SW480 (cell line): ENCODE measurements at places on chromosomes 13 and 19.

GRCh38 chr13:94950303-94950702 is 238.0 kb upstream of the SOX21 start:
- no peak for DNase-seq

DNA sequence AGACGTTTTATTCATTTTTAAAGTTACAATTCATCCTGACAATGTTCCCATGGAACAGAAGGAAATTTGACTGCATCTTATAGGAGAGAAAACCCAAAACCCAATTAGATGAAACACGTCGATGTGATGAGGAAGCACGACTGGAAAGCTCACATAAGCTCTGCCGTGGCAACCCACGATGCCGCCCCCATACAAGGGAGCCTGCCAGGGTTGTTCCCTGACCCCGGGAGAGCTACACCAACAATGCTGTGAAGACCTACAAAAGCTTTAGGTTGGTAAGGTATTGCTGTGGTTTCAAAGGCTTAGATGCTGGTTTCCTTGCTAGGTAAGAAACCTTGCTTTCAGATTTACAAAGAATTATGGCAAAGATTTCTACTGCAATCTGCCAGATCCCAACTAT is 393.1 kb downstream of the KLF12 start:
- DNase-seq = no peak

DNA sequence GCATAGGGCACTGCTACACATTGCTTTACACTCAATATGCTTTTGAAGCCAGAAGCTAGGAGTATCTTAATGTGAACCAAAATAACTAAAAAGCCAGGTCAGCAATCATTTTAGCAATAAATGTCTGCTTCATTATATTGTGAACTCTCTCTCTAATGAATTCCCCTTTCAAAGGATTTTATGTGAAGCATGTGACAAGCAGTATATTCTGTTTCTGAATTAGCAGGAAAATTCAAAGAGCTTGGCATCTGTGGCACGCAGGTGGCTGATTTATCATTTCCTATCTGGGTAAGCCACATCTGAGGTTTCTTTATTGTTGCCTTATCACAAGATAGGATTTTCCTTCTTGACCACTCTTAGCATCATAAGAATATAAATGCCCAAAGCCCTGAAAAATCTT is 56.8 kb upstream of the KLF12 start:
- DNase-seq = peak; percentile 69

DNA sequence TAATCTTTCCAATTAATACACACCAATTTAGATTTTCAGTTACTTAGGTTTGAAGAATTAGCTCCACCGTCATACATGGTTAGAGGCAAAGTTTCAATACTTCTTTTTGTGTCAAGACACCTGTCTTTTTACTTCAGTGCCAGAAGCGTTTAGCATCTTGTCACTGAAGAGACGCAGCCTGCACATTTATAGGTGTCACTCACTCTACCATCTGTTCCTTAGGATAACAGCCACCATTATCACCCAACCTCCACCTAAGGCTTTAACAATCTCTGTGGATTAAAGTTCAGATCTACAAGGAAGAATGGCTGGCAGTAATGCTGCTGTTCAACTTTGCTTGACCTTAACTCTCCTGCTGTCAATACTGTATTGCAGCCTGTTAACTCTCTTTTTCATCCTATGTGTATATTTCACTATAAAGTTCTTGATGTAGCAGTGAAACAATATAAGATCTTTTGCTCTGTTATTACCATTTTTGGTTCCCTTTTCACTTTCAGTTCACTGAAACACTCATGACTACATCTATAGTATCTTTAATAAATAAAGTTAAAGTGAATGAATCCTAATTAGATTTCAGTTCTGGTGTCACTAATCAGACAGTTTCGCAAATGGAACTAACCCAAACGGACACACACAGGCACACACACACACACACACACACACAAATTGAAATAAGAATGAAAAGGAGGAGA is 435.6 kb downstream of the PCDH9 start:
- no peak for DNase-seq

GRCh38 chr13:74825152-74825937 is 656.6 kb downstream of the TBC1D4 start:
- DNase-seq = no peak

- no peak for DNase-seq
Observed at GRCh38 chr19:52943884-52944643, 18.6 kb downstream of the ZNF816 start.

DNA sequence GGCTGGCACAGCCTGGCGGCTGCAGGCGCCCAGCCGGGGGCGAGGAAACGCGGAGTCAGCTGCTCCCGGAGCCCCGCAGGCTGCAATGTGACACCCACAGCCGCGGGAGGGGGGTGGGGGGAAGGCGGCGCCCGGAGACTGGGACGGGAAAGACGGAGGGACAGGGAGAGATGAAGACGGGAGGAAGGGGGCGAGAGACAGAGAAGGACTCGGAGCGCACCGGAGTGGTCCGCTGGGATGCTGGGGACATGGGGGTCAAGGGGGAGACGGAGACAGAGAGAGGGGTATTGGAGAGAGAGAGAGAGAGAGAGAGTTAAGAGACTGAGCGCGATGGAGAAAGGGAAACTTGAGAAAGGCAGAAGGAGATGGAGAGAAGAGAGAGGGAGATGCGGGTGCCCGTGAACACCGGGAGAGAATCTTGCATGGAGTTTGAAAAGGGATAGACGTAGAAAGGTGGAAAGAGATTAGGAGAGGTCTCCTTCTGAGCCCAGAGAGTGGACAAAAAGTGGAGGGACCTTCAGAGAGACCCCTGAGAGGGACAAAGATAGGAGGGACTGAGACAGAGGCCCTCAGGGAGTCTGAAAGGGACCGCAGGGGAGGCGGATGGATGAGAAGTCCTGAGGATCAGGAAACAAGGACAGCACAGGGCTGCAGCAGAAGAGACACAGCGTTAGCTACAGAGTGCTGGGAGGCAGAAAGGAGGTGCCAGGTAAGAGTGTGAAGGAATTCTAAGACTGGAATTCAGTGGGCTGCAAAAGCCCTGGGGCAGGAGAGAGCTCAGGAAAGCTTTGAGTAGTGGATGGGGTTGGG is 1.0 kb downstream of the SCN1B start:
- DNase-seq = no peak

DNA sequence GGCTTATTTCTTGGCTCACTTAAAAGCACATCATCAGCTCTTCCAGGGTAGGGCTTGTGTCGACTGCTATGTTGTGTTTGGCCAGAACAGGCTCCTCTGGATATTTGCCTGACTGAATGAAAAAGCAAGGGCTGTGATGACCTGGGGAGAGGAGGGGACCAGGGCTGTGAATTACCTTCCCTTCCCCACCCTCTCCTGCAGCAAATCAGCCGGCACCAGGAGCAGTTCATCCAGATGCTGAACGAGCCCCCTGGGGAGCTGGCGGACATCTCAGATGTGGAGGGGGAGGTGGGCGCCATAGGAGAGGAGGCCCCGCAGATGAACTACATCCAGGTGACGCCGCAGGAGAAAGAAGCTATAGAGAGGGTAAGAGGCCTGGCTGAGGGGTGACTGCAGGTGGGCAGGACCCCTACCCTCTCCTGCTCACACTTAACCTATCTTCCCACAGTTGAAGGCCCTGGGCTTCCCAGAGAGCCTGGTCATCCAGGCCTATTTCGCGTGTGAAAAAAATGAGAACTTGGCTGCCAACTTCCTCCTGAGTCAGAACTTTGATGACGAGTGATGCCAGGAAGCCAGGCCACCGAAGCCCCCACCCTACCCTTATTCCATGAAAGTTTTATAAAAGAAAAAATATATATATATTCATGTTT is 4.4 kb downstream of the GADD45GIP1 start:
- no peak for DNase-seq

DNA sequence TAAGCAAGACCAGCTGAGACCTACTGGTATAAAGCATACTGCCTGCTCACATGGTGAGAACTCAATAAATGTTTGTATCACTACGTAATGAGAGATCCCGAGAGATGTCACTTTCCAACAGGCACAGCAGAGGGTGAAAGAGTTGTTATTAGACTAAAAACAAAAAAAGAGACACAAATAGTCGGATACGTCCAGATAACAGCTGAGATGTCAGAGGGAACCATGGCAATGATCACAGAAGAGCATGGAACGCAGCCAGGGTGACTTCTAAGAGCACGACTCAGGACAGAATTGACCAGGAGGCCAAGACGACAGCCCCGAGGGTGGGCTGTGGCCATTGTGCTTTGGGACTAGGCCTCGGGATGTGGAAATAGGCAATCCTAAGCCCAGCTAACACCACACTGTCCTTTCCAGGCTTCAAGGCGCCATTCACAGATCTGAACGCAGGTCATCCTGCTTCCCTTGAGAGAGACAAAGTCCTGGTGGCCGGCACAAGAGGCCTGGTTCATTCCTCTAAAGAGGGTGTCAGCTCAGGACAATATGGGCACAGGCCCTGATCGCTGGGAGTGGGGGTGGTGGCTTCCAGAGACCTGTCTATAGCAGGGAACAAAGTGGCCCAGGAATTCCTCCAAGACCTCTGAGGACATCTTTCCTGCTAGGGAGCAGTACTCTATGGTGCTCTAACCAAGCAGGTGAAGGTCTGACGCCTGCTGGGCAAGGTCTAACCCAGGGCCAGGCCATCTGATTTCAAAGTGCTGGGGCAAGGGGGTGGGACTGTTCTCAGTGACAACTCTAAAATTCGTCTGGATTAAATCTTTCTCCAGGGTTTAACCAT is 3.2 kb downstream of the SH3GL1 start:
- DNase-seq = no peak

- DNase-seq = no peak
Observed at GRCh38 chr13:33355201-33355895, 69.8 kb upstream of the STARD13 start.

GRCh38 chr13:44865722-44866410 is 123.4 kb downstream of the NUFIP1 start:
- no peak for DNase-seq

DNA sequence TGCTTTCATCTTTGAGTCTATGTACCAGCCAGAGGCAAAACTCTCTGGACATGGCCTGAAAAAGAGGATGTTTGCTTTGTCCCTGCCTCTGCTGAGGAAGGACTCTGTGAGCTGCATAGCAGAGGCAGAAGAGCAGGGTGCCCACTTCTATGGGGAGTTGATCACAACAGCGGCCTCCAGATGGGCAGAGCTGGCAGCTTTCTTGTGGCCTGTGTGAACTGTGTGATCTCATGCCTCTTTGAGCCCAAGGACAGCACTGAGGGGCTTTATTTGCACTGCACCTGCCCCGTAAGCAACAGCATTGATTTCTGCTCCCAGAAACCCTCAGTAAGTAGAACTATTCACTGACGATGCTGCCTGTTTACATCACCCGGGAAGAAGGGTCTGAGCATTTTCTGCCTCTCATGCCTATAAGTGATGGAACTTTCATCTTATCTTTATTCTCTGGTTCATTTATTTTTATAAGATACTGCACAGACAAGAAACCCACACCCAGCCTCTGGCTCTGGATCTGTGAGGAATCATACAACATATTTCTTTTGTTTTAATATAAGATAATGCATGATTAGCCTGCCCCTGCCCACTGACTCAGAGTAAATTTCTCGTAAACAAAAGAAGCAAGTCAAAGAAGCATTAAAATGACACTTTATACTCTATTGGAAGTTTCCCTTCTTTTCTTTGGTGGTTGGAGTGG is 244.2 kb upstream of the SOX21 start:
- no peak for DNase-seq

DNA sequence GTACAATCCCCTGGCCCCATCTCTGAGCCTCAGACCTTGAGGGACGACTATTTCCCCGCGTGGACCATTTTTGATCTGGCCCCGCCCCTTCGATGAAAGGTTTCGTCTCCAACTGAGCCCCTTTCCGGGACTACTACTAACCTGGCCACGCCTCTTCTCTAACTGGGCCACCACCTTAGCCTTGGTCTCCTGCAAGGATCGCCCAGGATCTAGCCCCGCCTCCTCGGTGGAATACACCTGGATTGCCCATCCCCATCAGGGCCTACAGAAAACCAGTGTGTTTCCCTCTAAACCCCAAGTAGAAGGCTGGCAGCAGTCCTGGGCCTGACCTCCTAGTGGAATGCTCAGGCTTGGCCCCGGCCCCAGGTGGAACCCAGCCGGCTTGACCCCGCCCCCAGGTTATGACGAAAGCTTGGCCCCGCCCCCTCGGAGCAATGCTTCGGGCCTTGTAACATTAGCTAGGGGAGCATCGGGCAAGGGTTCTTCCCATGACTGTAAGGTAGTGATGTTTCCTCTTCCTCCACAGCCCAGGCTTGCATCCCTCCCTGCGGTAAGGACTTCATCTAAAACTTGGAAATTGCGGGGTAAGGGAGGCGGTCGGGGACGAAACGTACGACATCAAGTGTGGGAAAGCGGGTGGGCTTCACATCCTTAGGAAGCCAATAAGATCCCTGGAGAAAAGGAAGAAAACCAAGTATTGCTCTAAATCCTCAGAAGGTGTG is 9.1 kb downstream of the SPACA6 start:
- peak; percentile 46 for DNase-seq

GRCh38 chr13:111468037-111468959 is 147.9 kb downstream of the TEX29 start:
- no peak for DNase-seq

GRCh38 chr19:39533003-39533512 is 406 bp upstream of the EID2B start:
- no peak for DNase-seq

- peak; percentile 38 for DNase-seq
Observed at GRCh38 chr19:47094557-47095475, 18.8 kb downstream of the ZC3H4 start.
